HL-60 (cell line): ENCODE measurements at places on chromosomes 11 and 22.
A peak's percentile ranks its signal among the peaks of the same experiment; 100 is the strongest.

- DNase-seq, result no peak
Measured at GRCh38 chr11:68854273-68854958, 12.7 kb upstream of the CPT1A start.

- no peak for DNase-seq
Measured at GRCh38 chr11:4195909-4196308, 101.3 kb downstream of the RRM1 start.

- no peak for DNase-seq
Measured at GRCh38 chr11:12404436-12404835, 27.1 kb downstream of the PARVA start.

DNA sequence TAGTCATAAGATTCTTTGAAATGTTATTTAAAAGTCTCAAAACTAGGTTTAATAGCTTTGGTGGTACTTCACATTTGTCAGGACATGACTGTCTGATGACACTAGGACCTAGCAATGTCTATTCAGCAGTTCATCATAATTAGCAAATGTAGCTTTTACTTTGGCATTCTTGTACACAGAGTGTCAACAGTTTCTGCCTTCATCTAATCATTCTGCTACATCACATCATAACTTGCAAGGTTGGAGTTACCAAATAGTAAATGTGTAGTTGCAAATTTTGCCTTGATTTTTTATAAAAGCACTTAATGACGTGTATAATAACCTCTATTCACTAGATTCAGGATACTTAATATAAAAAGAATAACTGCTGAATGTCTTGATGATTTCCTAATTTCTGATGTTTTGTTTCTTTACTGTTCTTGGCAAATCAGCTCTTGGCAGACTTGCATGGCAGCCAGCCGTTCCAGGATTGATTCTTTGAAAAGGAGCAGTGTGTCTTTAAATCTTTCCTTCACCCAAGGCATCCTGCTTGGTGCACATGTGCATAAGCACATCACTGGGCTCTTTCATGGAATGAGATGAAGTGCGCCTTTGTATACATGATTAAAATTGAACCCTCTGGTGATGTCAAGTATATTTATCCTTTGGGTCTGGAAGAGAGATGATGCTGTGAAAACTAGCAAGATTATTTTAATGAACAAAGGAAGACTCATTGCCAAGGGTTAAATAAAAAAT is 12.2 kb downstream of the FBXO7 start:
- no peak for DNase-seq

DNA sequence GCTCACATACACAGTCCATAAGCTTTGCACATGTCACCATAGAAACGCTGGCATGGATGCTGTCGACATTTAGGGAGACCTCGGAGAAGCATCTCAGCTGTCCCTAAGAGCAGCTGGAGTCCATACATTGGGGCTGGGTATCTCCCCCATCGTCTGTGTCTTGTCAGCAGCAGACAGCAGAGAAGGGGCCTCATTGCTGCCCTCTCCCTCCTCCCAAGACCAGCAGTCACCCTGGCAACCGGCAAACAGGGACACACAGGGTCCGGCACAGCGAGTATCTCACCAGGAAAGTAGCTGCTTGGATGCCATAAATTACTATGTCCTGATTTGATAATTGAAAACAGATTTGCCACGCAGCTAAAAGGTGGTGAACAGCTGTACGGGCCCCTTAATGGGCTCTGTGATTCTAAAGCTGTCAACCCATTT is 84.4 kb downstream of the CD44 start:
- DNase-seq, result no peak

GRCh38 chr11:120801801-120802689 is 221.9 kb upstream of the TBCEL start:
- peak; percentile 22 for DNase-seq
